Dermis lymphatic vessel endothelial cell (primary cell): ENCODE measurements at places on chromosomes 2 and 18. TPM values are rescaled to one million over a fixed set of nuclear protein-coding genes. Genes with fewer than 3 reads are reported as not detected.

The NTSR2 gene
- total RNA-seq, result not detected in 2 replicates

The SLC38A11 gene
- total RNA-seq, result not detected in 2 replicates

The FMNL2 gene
- 43.7 and 50.0 TPM in 2 replicates for total RNA-seq

The MEMO1 gene
- 33.9 and 37.2 TPM in 2 replicates for total RNA-seq

The STK36 gene
- total RNA-seq, result 5.5 and 6.7 TPM in 2 replicates

The SLC5A7 gene
- not detected in 2 replicates for total RNA-seq

The INHA gene
- total RNA-seq, result not detected in 2 replicates

The DNAJC5G gene
- 0.60 and 2.4 TPM in 2 replicates for total RNA-seq

The AP1S3 gene
- total RNA-seq, result 0.65 and 0.95 TPM in 2 replicates

The XPO1 gene
- total RNA-seq, result 143 and 178 TPM in 2 replicates

The HOXD1 gene
- total RNA-seq, result 5.9 and 10.0 TPM in 2 replicates

The DSG2 gene
- total RNA-seq, result 6.2 and 15.0 TPM in 2 replicates

The SP140 gene
- total RNA-seq, result 0.17 TPM in 1 of 2 replicates, not detected in the other

The MDH1 gene
- total RNA-seq, result 95.4 and 102 TPM in 2 replicates

The DLX2 gene
- under 0.01 TPM in 1 of 2 replicates, not detected in the other for total RNA-seq

The IL36A gene
- not detected in 2 replicates for total RNA-seq

The LYPD6 gene
- 13.7 and 34.0 TPM in 2 replicates for total RNA-seq

The MPHOSPH10 gene
- 11.5 and 17.4 TPM in 2 replicates for total RNA-seq

The EMILIN1 gene
- 22.8 and 34.8 TPM in 2 replicates for total RNA-seq

The CXCR4 gene
- total RNA-seq, result 7.3 and 13.9 TPM in 2 replicates

The PROKR1 gene
- not detected in 2 replicates for total RNA-seq

The PROM2 gene
- 0.09 and 0.22 TPM in 2 replicates for total RNA-seq

The RTP5 gene
- not detected in 2 replicates for total RNA-seq

The NT5C1B gene
- not detected in 2 replicates for total RNA-seq
